Spleen (tissue), 13 donors: ENCODE measurements at places on chromosomes 1 and 21. TPM values are rescaled to one million over a fixed set of nuclear protein-coding genes. Genes with fewer than 3 reads are reported as not detected.
A peak's percentile ranks its signal among the peaks of the same experiment; 100 is the strongest.

PRDM16 gene
- 0.51 TPM for total RNA-seq

SMIM1 gene
- not detected for total RNA-seq

DNA sequence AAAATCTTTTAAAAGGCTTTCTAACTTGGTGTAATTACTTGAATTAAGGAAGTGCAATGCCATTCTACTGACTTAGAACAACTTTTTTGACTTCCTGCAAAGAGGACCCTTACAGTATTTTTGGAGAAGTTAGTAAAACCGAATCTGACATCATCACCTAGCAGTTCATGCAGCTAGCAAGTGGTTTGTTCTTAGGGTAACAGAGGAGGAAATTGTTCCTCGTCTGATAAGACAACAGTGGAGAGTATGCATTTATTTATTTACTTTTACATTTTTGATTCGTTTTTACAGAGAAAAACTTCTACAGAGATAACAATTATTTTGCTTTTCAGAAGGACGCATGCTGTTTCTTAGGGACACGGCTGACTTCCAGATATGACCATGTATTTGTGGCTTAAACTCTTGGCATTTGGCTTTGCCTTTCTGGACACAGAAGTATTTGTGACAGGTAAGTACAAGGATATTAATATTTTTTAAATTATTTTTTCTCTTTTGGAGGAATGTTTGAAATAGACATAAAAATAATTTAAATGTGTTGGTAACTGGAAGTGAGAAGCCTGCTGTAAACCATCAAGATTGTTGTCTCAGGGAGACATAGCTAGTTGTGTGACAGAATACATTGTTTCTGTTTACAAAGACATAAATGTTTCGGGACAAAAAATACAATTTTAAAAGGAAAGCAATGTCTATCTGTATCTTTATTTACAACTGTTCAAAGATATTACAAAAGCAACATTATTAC lies at the start of gene PTPRC:
TSS of gene PTPRC (plus strand) at position 147 of the 742 bp plus-strand sequence. CDS start at position 376, 229 bp downstream.
- no peak for DNase-seq

DNA sequence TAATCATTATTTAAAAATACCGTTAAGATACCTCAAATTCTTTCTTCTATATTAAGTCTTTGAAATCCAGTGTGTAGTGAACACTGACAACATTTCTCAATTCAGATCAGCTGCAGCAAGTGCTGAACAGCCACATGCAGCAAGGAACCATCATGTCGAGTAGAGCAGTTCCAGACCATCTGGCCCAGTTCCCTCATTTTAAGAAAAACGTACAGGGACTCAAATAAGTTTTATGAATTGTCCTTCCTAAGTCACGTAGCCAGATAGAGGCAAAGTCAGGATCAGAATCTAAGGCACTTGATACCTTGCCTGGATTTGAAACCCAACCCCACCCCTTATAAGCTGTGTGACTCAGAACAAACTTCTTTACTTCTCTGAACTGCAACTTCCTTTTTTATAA lies 132.4 kb downstream of the PROX1 start:
- no peak for DNase-seq

GOLT1A gene
- not detected for total RNA-seq

DNA sequence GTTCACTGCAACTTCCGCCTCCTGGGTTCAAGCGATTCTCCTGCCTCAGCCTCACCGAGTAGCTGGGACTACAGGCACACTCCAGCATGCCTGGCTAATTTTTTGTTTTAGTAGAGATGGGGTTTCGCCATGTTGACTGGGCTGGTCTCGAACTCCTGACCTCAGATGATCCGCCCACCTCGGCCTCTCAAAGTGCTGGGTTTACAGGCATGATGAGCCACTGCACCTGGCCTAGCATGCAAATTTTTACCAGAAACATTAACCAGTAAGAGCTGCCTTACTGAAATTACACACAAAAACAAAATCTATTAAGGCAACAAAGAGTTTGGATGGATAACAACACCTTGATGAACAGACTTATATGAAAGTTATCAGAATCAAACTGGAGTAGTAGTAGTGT lies 12.1 kb downstream of the ZZZ3 start:
- DNase-seq: no peak

- no peak for DNase-seq
Measured at GRCh38 chr1:17061892-17062291, 8.1 kb upstream of the SDHB start.

FHAD1 gene
- total RNA-seq: not detected

- DNase-seq: no peak
Measured at GRCh38 chr1:11970441-11971185, 9.6 kb upstream of the MFN2 start.

GRCh38 chr1:189117072-189117770 lies 1360.4 kb downstream of the BRINP3 start:
- no peak for DNase-seq

DNA sequence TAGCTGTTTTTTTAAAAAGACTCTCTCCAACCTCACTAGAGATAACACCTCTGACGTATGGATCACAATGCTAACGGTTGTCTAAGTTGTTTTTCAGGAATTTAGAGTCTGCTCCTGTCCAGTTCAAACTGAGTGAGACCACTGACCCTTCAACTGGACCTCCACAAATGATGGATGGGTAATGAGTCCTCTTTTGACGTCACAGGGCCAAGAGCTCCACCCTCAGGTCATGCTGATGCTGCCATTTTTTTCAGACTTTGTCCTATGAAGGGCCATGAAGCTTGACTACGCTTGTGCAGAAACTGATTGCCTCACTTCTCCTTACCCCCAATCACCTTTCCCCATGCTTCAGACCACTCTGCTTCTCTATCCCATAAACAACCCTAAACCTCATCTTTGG lies 16.6 kb downstream of the GRIK3 start:
- DNase-seq: no peak

TRIM46 gene
- 1.3 TPM for total RNA-seq

TRIM17 gene
- total RNA-seq: 6.8 TPM

KRTAP19-3 gene
- not detected for total RNA-seq

DNA sequence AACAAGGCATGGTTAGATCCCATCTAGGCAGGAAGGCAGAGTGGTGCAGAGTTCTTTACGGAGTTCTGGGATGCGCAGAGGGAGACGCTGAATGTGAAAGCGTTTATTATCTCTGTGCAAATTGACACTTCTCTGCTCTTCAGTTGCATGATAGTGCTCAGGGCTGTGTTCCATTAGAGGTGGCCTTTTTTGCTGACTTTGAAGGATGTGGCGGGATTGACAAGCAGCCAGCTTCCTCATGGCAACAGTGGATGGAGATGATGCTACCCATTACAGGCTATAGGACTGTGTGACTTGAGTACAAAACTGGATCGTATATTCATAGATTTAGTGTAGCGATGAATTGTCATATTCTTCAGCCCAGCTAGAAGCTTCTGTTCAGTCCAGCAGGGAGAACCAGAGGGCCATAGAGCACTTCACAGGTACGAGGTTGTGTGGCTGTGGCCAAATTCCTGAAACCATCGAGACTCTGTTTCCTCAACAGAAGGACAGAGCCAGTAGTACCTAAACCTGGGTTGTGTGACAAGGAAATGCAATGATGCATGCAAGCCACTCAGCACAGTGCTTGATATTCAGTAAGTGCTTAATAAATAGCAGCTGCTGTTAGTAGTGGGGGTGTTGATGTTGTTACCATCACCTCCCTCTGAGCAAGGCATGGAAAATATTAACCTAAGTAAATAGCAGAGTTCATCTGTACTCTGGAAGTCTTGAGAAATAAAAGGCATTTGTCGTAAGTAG lies 430.0 kb upstream of the KAZN start:
- no peak for DNase-seq

- DNase-seq: no peak
Measured at GRCh38 chr1:18751425-18751824, 108.0 kb downstream of the TAS1R2 start.

- peak; percentile 80 for DNase-seq
Measured at GRCh38 chr1:228087771-228088251, 5.3 kb downstream of the ARF1 start.

DNA sequence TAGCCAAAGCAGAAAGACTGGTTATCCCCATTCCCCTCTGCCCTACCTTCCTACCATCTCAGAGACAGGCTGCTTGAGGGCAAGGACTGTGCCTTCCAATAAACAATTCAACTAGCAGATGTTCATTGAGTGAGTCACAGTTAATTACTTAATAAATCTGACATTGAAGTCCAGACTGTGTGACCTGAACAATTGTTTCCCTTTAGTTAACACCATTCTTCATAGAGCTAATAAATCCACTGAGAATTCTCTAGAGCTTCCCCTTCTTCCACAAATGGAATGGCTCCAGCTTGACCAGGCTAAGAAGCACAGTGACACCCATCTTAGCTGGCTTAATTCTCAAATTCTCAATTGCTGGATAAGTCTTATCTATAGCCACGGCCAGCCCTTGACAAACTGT lies 61.9 kb upstream of the GJA5 start:
- no peak for DNase-seq

- peak; percentile 39 for DNase-seq
Measured at GRCh38 chr1:145720556-145720877, 1.2 kb downstream of the CD160 start.

- no peak for DNase-seq
Measured at GRCh38 chr1:51139474-51139873, 37.4 kb downstream of the C1orf185 start.

ERICH3 gene
- 0.39 TPM for total RNA-seq

SLC22A15 gene
- 12.9 TPM for total RNA-seq

GRCh38 chr1:92877792-92878191 lies 46.0 kb downstream of the RPL5 start:
- DNase-seq: no peak

TTLL10 gene
- not detected for total RNA-seq

- peak; percentile 34 for DNase-seq
Measured at GRCh38 chr21:42340187-42341050, 10.4 kb downstream of the TFF2 start.

DNA sequence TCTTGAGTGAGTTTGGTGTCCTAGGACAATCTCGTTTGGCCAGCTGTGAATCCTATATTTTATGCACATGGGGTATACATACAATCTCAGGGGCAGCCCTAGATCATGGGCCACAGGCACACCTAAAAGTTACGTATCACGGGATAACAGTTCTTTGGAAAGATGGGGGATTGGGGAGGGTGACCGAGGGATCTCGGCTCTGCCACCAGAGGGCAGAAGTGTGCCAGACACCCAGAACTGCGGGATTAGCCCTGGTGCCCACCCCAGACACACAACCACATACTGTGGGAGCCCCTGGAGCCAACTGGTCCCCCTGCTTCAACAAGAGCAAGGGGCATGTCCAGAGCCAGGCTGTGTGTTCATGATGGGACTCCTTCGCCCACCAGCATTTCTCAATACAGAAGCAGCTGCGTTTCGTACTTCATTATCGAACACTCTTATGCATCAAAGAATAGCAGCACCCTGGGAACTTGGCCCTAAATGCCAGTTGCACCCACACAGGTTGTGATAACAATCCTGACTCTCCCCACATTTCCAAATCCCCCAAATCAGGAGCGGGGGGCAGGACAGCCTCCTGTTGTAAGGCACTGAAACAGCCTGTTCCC lies 37.4 kb downstream of the TMCO4 start:
- DNase-seq: no peak

GRCh38 chr1:100313382-100313781 lies 38.9 kb upstream of the CDC14A start:
- DNase-seq: no peak

DNA sequence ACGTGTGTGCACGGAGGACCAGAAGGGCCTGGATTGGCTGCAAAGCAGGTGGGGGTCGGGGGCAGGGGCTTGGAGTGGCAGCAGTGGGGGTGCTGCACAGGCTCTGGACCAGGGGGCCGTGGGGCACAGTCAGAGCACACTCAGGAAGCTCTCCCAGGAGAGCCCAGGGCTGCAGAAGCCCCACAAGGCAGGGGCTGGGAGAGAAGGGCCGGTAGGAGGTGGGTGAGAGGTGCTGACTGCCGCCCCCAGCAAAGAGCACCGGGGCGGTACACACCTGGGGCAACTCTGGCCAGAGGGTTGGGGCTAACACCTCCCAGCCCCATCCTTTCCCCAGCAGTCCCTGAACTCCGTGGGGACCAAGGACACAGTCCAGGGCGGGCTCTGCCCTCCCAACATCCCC lies 13.9 kb downstream of the CHD5 start:
- no peak for DNase-seq

- no peak for DNase-seq
Measured at GRCh38 chr1:47555306-47555705, 117.5 kb downstream of the FOXD2 start.

ADAMTS4 gene
- total RNA-seq: 16.7 TPM

DNA sequence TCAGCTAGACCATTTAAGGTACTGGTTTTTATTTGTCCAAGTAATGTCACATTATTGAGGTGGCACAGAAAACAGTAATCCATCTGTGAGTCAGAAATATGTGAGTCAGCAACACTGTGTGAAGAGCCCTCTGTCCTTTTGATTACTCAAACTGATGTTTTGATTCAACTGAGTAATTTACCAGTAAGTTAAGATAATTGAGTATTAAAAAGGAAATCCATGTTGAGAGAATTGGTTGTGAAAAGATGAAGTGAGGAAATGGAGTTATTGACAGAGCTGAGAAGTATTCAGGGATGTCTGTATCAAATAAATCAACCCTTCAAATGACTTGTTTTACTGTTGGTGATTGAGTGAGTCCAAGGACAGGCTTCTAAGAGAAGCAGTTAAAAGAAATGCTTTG lies 302.7 kb upstream of the SGIP1 start:
- no peak for DNase-seq

DNA sequence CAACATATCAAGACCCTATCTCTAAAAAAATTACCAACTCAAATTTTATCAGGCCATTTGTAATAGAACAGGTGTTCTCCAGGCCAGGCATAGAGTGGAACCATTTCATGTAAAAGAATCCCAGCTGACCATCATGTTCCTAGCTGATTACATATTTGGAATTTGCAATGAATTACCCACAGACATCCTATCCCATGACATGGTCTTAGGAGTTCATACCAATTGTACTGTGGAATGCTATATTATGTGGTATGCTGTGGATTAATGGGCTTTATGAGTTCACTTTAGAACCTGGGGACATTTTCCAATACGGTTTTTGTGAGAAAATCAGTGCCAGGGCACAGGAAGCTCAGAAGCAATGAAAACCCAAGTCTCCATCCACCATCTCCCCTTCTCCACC lies 110.3 kb downstream of the ZNF281 start:
- no peak for DNase-seq

DNA sequence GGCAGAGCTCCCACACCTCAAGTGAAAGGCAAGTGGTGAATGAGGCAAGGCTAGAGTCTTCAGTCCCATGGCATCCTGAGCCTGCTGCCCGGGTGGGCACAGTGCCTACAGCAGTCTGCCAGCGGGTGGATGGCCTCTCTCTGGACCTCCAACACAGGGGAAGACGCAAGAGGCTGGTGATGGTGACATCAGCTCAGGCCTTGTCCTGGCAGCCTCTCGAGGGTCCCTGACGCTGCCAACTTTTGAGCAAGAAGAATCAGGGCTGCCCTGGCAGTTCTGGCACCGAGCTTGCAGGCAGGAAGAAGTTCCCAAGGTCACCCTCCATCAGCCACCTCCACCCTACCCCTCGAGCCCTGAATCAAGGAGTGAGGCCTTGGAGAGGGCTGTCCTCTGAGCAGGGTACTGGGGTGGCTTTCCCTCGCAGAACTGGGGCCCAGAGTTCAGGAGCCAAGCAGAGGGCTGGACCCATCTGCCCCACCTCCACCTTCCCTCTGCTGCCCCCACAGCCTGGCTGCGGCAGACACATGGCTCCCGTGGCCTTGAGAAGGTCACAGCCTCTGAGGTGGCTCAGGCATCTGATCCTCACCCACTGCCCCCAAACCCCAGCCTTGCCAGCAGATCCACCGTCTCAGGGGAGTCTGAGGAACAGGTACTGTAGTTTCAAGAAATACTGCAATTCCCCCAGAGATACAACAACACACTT lies 5.8 kb downstream of the RAP1GAP start:
- DNase-seq: peak; percentile 39
